ENCODE measurements at places on chromosomes 4 and X.

GRCh38 chr4:78168029-78168428 is 110.9 kb downstream of the FRAS1 start:
- DNase-seq, result no peak

GRCh38 chr4:21869978-21870745 is 78.4 kb downstream of the KCNIP4 start:
- DNase-seq, result no peak

- peak; percentile 79 for DNase-seq
Observed at GRCh38 chr4:73620115-73620792, at the start of gene RASSF6. Gene RASSF6 (minus strand): TSS chr4:73620436. CDS start chr4:73611795, 8,641 bp downstream.

- DNase-seq, result no peak
Observed at GRCh38 chr4:40887764-40888131, 138.0 kb downstream of the NSUN7 start.

DNA sequence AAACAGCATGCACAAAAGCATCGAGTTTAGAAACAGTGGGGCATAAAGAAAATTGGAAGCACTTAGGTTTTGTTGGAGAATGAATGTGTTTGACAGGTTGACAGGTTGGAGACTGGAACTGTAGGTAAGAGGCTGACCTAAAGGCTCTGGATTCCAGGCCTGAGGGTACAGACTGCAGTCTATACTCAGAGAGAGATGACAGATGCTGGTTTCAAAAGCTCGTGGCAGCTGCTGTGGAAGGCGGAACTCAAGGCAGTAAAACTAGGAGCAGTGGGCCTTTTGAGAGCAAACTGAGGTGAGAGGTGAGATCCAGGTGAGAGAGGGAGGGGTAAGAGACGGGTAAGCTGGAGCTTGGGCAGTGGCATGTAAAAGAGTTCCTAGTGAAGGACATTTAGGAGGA is 415.2 kb downstream of the TRIML1 start:
- no peak for DNase-seq

DNA sequence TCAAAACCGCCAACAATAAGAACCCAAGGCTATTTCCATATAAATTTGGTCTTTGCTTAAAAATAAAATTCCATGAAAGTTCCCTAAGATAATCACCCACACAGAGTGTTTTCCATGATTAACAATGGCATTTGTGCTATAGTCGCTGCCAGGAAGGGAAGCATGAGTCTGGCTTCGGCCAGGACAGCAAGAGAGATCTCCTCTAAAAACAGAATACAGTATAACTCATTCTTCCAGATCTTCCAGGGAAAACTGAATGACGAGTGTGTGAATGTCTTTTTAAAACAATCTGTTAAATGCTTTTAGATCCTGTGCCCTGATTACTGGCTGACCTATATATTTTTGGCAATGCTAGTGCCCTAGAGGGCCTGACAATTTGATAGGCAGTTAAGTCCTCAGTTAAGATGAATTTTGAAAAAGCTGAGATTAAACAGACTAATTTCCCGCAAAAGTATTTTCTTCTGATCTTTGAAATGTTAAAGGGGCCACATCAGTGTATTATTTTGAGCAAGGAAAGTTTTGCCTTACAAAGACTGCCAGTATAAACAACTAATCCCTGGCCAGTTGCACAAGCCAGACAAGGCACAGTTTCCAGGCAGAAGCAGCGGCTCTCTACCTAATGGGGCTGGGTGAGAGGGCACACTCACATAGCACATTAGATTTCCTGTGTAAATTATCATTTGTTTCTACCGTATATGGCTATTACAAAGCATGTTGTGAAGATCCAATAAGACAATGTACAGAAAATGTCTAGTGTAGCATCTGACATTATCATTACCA is 127.3 kb downstream of the DCHS2 start:
- DNase-seq, result no peak

DNA sequence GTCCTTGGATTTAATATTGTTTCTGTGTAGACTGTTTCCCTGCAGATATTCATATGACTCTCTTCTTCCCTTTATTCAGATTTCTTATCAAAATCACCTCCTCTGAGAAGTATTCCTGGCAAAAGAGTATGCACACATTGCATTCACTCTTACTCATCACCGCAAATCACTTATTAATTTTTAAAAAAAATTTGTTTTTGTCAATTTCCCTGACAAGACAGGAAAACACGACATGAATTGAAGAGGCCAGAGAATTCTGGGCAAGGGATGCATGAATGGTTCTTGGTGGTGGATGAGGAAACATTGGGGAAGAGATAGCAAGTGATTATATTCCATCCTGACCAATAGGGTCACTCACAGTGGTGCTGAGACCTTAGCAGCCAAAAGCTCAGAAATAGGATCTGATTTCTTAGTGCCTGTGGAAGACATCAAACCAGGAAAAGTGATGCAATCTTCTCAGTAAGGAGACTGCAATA is 522.5 kb upstream of the AGA start:
- peak; percentile 61 for DNase-seq

All from PC-3 (cell line).